Stimulated activated CD8-positive, alpha-beta memory T cell treated with anti-CD3 and anti-CD28 coated beads, Interleukin-2, amount 100 ng/mL, for 48 hours (primary cell): ENCODE measurements at places on chromosomes 12 and 14.

GRCh38 chr12:6112004-6112403 lies 12.5 kb downstream of the VWF start:
- no peak for DNase-seq

- no peak for DNase-seq
Measured at GRCh38 chr14:100334904-100335303, 11.8 kb downstream of the SLC25A47 start.

DNA sequence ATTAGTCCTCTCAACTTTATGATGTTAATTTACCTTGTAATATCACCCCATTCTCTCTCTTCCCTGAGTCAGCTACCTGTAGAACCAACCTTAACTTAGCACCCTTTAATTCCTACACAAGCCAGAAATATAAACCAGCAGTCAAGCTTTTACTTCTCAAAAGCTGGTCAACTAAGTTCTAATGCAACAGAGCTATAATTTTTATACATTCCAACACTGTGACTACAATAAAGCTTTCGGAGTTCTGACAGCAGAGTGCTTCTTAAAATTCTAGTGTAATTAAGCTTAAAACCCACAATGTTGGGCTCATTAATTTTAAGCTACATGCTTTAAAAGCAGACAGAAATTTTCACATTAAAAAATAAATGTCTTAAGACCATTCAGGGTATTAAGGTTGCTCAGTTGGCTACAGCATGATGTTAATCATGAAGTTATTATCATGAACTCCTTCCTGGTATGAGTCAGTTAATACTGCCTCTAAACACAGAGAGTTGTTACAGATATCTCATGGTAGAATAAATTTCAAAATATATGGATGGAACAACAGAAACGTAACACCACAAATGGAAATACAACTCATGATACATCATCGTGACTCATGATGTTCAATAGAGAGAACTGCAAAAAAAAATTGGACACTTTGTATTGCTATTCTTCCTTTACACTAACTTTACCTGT lies 126.7 kb downstream of the EPS8 start:
- no peak for DNase-seq

- DNase-seq: no peak
Measured at GRCh38 chr14:57863471-57863870, 2.4 kb downstream of the SLC35F4 start.

GRCh38 chr14:53368711-53369201 lies 215.6 kb upstream of the DDHD1 start:
- no peak for DNase-seq

DNA sequence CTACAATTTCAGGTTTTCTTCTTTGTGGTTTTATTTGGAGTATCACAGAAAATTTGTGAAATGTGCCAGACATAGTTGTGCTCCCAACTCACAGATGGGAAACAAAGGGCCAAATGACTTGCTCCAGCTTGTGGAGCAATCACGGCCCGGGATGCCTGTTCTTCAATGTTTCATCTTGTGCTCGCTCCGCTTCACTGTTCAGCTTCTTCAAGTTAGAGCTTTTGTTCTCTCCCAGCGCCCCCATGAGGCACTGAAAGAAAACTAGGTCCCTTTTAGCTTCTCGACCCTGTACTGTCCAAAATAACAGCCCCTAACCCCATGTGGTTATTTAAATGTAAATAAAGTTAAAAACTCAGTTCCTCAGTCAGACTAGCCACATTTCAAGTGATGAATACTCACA lies 187.9 kb upstream of the STXBP6 start:
- no peak for DNase-seq

DNA sequence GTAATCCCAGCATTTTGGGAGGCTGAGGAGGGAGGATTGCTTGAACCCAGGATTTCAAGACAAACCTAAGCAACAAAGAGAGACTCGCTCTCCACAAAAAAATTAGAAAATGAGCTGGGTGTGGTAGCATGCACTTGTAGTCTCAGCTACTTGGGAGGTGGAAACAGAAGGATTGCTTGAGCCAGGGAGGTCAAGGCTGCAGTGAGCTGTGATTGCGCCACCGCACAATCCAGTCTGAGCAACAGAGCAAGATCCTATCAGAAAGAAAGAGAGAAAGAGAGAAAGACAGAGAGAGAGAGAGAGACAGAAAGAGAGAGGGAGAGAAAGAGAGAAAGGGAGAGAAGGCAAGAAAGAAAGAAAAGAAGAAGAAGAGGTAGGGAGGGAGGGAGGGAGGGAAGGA lies 37.0 kb downstream of the TDG start:
- no peak for DNase-seq

- no peak for DNase-seq
Measured at GRCh38 chr14:29735459-29735858, 192.2 kb downstream of the PRKD1 start.

DNA sequence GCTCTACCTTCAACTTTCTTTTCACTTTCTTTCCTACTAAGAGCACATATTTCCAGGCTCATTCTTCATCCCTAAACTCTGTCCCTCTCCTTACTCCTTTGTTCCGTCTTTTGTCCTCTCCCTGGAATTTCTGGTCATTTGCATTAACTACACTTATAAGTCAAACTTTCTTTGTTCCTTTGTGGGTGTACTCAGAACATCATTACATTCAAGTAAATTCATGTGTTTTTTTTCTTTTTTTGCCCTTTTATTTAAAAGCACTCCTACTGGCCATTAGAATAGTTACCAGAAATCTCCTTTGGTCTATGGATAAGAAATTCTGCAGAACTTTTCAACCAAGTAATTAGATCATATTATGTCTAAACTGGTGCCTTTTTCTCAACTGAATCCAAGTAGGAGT lies 802.6 kb downstream of the DIO2 start:
- no peak for DNase-seq

DNA sequence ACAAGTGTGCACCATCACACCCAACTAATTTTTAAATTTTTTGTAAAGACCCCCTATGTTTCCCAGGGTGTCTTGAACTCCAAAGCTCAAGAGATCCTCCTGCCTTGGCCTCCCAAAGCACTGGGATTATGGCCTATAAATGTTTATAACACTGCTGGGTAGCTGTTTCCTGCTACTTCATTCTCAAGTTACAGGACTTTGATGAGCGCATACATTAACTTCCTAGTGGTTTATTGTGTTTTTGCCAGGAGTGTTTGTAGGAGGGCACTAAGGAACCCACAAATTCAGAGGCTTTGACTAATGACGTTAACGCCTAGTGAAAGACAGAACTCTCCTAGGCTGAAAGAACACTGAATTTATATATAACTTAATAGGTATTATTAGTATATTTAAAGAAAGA lies 15.2 kb upstream of the NAA30 start:
- DNase-seq: no peak

DNA sequence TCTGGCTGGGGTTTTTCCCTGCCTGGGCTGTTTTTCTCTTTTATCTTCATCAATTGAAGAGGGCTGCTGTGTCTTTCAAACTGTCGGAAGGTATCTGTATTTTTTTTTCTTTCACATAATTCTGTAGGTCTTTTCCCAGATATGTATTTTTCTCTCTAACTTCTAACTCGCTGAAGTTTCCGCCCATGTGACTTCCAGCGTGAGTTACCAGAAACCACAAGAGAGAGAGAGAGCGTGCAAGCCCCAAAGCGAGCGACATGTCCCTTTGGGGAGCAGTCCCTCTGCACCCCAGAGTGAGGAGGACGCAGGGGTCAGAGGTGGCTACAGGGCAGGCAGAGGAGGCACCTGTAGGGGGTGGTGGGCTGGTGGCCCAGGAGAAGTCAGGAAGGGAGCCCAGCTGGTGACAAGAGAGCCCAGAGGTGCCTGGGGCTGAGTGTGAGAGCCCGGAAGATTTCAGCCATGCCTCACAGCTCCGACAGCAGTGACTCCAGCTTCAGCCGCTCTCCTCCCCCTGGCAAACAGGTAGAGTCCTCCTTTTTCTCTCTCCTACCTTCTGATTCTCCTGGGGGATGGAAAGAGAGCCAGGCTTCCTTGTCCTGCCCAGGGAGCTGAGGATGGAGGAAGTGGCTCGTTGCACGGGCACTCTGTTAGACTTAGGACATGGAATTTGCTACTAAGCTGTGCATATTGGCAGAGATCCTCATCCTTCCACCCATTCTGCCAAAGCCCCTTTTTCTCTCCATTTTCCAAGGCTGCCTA lies at the start of gene BATF:
BATF (plus strand) TSS at position 246 of the 759 bp plus-strand sequence; CDS start at position 460, 214 bp downstream.
- DNase-seq: peak; percentile 57

GRCh38 chr12:93006471-93007208 lies 77.5 kb upstream of the EEA1 start:
- no peak for DNase-seq
